LoVo (cell line): ENCODE measurements at places on chromosomes 4 and X.

GRCh38 chrX:120380699-120381098, 18.8 kb downstream of the ATP1B4 start:
- DNase-seq = peak; percentile 4

GRCh38 chr4:151957153-151957552, 196.3 kb upstream of the GATB start:
- DNase-seq = no peak

- no peak for DNase-seq
Measured at GRCh38 chr4:155491336-155492120, 114.8 kb upstream of the MAP9 start.

GRCh38 chr4:82613121-82613520, 51.3 kb upstream of the TMEM150C start:
- DNase-seq = no peak

- peak; percentile 2 for DNase-seq
Measured at GRCh38 chrX:42540146-42540545, 237.8 kb downstream of the PPP1R2C start.

GRCh38 chr4:101280866-101281600, 66.3 kb downstream of the PPP3CA start:
- no peak for DNase-seq

- no peak for DNase-seq
Measured at GRCh38 chrX:11435568-11435967, 142.4 kb downstream of the AMELX start.

DNA sequence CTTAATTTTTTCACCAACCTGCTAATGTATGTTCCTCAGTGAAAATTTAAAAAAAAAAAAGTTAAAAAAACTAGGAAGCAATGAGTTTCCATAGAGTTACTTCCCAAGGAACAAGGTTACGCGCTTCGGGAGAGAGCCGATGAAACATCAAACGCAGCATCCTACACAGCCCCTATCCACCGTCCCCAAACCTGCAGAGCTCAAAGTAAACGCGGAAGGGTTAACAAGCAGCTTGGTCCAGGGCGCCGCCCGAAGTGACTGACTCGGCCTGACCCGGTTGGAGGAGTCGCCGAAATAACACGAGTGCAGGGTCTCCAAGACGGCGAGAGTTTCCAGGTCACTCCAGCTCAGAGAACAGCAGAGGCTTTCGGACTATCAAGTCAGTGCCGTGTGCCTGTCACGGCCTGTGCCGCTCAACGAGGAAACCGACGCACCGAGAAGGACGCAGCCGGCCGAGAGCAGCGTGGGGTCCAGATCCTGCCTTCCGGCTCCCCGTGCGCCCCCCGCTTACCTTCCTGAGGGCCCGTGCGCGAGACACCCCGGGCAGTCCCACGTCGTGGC, 512 bp downstream of the NOP14 start:
- DNase-seq = peak; percentile 41

DNA sequence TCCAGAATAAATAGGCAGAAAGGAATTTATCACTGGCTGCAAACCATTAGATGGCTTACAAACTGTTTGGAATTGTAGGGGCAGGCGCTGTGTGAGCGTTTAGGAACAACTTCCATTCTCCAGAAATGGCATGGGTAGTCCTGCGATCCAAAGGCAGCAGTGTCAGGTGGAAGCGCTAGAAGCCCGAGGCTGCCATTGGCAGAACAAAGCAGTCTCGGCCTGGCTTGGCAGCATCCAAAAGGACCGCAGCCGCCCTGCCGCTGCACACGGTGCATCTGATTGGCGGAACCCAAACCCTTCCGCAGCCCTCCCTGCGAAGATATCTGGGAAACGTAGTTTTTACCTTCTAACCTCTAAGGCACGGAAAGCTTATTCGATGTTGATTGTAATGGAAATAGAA, 23.6 kb upstream of the YTHDC1 start:
- DNase-seq = no peak

DNA sequence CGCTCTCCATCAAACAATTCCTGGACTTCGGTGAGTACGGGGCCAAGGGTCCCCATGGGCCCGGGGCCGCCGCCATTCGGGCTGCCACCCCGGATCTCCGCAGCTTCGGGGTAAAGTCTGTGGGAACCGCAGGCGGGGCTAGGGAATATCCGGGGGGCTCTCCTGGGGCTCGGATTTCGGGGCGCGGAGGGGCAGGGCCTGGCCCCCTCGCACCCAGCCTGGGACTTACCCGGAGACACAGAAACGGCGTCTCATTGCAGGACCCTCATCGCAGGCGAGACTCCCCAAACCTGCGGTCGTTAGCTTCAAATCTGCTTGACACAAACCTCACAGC, 413 bp downstream of the PDK3 start:
- no peak for DNase-seq

DNA sequence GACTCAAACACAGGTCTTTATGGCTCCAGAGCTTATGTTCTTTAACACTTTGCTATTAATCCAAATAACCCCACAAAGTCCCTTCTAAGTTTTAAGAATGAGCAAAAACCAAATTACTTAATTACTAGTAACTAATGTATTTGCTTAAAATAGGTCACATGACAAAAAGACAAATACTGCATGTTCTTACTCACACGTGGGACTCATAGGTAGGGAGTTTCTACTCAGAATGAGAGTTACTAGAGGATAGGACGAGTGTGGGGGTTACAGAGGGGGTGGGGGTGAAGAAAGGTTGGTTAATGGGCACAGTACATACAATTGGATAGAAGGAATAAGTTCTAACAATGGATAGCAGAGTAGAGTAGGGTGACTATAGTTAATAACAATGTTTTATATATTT, 5.8 kb downstream of the RPS6KA3 start:
- DNase-seq = no peak

DNA sequence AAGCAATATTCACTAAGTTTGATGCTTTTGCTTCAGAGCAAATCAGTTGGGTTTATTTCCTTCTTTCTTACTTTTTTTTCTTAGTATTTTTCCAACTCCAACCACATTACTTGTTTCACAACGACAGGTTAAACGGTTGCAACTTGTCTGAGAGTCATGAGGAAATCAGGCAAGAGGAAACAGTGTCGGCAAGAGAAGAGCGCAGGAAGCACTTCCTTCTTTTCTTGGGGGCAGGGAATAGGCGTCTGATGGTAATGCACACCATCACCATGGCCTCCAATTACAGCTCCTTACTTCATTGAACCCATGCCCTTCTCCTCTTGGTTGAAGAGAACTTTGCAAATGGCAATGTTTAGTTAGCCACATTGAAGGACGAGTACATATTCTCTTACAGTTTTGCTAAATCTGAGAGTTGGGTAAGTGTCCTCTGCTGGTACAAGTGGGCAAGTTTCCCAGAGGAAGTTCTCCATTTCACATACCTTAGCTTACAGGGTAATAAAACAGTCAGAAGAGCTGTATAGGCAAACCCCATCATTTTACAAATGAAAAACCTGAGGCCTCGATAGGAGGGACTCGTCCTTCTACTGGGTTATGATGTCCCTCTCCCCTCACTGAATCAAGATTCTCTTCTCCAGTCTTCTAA, 8.3 kb upstream of the CXCL8 start:
- no peak for DNase-seq

DNA sequence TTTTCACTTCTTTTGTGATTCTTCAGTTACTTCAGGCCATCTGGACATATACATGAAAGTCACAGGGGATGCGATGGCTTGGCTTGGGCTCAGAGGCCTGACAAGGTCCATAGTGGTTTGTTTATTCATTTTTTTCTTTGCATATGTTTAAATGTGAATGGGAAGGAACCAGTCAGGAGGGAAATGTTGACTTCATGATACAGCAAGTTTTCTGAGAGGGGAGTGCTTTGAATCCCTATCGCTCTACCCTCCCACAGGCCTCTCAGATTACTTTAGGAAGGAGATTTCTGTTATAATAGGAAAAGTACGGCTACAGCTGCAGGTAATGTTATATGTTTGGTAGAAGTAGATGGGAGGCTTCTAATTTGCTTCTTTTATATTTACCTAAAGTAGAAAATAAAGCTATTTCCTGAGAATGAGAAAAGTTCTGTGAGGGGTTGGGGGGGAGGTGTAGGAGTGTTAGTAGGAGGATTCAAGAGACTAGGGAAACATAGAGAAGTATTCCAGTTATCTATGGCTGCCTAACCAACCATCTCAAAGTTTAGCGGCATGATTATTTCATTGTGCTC, 322.9 kb downstream of the RAPGEF2 start:
- no peak for DNase-seq

- DNase-seq = no peak
Measured at GRCh38 chr4:119525771-119526712, 102.6 kb downstream of the PDE5A start.

- DNase-seq = no peak
Measured at GRCh38 chr4:41601025-41601424, 63.1 kb downstream of the LIMCH1 start.

- DNase-seq = no peak
Measured at GRCh38 chrX:123093792-123094191, 90.3 kb upstream of the GRIA3 start.

GRCh38 chr4:95429416-95429815, 119.4 kb downstream of the UNC5C start:
- DNase-seq = no peak
